Spinal cord (tissue), 10 donors: ENCODE measurements at places on chromosomes 5 and 9.

DNA sequence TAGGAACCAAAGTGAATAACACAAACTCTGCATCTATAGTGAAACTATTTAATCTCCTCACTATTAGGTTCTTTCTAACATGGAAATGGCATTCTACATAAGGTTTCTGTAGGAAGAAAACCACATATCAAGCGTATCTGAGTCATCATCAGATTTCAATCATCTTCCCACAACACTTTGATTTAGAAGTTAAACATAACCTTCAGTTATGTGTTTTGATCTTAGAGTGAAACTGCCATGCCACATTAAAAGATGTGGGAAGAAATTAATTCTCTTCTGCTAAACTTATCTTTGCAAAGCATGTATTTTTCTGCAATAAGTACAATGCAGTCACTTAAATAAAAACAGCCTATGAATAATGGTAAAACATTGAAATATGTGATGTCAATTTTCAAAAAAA lies 55.0 kb downstream of the MEF2C start:
- DNase-seq, result no peak

GRCh38 chr5:79464278-79464677 lies 49.7 kb downstream of the HOMER1 start:
- DNase-seq, result no peak

DNA sequence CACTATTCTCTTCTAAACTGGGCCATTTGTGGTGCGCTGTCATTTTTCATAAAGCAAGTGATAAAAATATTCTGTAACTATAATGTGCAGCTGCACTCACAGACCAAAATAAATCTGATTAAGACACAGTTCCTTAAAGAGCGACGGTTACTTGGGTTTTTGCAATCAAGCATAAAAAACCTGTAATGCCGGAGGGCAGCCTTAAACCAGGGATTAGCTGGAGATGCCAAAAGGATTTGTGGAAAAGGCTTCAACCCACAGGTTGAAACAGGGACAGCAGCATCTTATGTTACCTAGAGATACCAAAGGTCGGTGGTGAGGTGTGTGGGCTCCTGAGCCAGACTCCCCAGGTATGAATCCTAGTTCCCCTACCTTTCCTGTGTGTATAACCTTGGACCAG lies 49.3 kb downstream of the CTNND2 start:
- DNase-seq, result no peak

DNA sequence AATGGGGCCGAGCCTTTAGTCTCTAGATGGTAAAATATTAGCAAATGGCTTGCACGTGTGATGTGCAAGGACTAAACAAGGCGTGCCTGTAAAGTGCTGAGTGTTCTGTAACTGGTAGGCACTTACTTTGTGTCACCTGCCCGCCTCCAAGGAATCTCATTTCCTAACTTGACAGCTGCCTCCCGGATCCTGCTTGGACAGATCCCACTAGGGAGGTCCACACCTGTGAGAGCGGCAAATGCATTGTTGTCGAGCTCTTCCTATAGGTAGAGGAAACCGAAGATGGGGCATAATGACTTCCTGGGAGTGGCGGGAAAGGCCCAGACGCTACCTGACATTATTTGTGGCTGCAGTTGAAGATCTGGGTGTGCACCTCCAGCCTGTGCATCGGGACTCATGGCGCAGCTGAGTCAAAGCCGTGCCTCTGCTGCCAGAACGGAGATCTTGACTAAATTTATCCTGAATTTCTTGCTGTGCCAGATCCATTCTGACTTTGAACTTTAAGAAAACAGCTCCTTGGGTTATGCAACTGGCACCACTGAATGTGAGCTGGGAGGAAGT lies 79.8 kb downstream of the TENT4A start:
- no peak for DNase-seq

DNA sequence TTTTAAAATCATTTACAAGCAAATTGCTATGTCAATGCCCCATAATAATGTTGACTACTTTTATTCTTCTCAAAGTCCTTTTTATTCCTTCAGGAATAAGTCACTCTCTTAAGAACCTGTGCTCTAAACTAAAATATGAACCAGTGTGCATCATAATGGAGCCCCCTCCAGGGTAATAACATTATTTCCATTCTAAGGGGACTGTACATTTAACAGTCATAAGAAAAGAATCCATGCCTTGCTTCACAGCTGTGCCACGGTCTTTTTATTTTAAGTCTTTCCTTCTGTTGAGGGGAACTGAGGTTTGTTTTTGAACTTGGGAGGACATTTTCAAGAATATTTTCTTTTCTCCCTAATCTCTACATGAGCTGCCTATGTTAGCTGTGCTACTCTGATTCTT lies 297.6 kb downstream of the MAN2A1 start:
- DNase-seq, result no peak

GRCh38 chr9:130424595-130425454 lies 19.9 kb upstream of the ASS1 start:
- DNase-seq, result no peak

DNA sequence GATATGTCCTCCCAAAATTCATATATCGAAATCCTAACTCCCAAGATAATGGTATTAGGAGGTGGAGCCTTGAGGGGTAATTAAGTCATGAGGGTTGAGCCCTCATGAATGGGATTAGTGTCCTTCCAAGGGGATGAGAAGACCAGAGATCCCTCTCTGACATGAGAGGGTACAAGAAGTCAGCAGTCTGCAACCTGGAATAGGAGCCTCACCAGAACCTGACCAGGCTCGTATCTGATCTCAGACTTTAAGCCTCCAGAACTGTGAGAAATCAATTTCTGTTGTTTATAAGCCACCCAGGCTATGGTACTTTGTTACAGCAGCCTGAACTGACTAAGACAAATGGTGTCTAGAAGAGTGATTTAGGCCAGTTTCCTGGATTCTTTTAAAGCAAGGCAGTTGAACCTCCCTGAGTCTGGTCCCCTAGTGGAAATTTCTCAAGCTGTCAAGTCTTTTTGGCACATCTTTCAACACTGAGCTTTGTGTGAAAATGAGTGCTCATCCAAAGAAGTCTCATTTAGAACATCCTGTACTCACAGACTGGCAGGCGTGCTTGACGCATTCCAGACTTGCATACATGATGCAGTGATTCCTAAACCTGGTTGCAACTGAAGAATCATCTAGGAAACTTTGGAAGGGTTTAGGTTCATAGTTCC lies 254.8 kb upstream of the PPP1R2B start:
- no peak for DNase-seq

- peak; percentile 58 for DNase-seq
Observed at GRCh38 chr5:135881819-135882218, 13.8 kb downstream of the IL9 start.

- no peak for DNase-seq
Observed at GRCh38 chr5:166716856-166717492, 1574.5 kb upstream of the WWC1 start.

GRCh38 chr5:53882006-53882675 lies 321.7 kb downstream of the NDUFS4 start:
- no peak for DNase-seq

DNA sequence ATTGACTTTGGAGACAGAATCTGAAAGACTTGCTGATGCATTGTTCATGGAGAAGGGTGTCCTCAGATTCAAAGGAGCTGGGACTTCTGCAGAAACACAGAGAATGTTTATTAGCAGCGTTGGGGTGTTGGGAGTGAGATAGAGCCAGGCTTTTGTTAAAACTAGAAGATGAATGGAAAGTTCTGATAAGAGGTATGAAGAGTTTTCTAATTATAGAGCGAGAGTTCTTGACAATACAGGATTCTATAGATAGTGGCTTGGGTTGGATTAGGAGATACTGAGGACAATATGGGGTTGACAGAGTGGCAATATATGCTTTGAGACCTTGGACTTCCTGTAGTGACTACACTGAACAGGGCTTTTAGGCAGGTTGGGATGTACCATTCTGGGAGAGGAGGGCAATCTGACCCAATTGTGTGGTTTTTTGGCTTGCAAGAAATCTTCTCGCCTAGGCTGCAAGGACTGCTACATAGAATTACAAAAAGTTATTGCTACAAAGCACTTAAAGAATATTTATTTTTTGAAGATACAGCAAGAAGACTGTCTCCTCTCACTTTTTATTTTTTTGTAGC lies 83.1 kb downstream of the FER start:
- no peak for DNase-seq

- peak; percentile 80 for DNase-seq
Observed at GRCh38 chr5:112475747-112476365, 56.8 kb upstream of the EPB41L4A start.

DNA sequence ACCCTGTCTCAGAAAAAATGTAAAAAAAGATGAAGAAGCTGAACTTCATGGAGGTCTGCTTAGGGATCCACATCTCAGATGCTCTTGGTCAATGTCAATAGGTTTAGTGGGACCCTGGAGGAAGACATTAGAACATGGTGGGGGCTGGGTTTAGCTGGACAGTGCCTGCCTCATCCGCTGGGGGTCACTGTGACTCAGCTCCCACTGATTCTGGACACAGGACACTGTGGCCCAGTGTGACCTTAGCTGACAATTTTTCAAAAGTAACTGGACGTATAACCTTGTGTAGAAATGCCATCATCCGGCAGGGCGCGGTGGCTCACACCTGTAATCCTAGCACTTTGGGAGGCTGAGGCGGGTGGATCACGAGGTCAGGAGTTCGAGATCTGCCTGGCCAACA lies 7.3 kb upstream of the HNRNPAB start:
- no peak for DNase-seq

DNA sequence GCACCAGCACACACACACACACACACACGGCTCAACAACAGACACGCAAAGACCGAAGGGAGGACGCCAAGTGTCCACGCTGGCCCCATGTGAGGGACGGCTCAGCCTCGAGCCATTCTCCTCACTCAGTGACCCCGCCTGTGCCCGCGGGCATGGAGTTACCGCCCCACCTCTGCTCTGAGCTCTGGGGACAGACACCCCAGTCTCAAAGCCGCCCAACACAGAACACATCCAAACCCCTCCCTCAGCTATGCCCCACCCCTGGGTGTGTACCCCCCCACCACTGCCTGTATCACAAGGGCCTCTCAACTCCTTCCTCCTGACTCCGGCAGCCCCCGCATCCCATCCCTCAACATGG lies 81.2 kb downstream of the CAMSAP1 start:
- no peak for DNase-seq

DNA sequence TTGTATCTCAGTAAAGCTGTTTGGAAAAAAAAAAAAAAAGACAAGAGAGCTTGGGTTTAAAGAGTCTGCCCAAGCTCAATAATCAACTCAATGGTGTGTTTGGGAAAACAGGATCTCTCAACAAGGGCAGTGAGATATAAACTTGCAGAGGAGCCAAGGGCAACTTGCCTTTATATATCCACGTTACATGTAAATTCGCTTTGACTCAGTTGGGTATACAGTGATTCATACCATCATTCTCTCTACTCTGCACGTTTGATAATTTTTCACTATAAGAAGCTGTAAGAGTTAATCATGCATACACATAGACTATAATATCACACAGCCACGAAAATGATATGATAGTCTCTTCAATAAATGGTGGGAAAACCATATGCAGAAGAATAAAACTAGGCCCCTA lies 24.9 kb downstream of the ADAM19 start:
- no peak for DNase-seq

GRCh38 chr5:42514754-42515153 lies 91.5 kb downstream of the GHR start:
- DNase-seq, result no peak

GRCh38 chr5:1026700-1027621 lies 18.4 kb downstream of the NKD2 start:
- DNase-seq, result no peak

- DNase-seq, result no peak
Observed at GRCh38 chr5:146600376-146600775, 84.4 kb upstream of the GPR151 start.

DNA sequence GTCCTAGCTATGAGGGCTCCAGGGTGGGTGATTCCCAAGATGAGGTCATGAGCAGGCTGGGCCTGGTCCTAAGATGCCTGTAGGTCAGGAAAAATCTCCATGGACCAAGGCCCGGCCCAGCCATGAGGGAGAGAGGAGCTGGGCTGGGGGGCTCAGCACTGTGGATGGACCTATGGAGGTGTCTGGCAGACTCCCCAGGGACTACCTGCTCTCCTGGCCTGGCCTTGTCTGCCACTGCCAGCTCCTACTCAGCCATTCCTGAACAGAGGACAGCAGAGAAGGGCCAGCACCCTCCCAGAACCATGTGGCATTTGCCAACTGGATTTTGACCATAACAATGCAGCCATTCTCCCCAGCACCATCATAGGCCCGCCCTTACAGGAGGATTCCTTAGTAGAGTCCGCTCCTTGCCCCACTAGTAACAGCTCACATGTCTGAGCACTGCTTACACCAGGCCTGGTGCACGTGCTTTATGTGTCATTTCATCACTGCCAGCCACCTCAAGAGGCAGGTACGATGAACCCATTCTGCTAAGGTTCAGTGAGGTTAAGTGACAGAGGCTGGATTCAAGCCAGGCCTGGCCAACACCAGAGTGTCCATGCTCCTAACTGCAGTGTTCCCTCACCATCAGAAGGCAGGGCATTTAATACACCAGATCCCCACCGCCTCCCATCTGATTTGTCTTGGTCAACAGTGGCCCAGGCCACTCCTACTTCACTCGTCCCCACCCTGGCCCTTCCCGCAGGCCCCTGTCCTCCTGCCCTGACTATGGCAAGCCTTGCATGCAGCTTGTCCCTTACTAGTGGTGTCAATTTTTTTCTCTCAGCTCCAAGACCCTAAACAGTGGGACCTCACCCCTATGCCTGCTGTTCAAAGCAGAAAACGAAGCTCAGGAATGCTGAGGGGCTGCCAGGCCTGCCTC lies 669 bp downstream of the IL13 start:
- no peak for DNase-seq

GRCh38 chr5:150945947-150946346 lies 41.2 kb upstream of the ZNF300 start:
- no peak for DNase-seq

- DNase-seq, result no peak
Observed at GRCh38 chr5:122977319-122977718, 59.2 kb downstream of the PPIC start.

DNA sequence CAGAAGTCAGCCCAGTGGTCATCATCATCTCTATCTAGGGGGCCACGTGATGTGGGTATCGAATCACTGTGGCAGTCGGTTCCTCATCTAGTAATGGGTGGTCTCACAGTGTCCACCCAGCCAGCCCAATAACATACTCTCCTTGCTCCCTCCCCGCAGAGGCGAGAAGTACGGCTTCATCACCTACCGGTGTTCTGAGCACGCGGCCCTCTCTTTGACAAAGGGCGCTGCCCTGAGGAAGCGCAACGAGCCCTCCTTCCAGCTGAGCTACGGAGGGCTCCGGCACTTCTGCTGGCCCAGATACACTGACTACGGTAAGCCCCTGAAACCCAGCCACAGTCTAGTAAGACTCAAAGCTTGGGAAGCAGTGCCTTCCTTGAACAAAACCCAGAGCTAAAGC lies 99.0 kb downstream of the PDE6A start:
- no peak for DNase-seq

GRCh38 chr9:95620722-95621121 lies 104.0 kb upstream of the PTCH1 start:
- DNase-seq, result no peak

- DNase-seq, result no peak
Observed at GRCh38 chr5:176719113-176719739, 71.9 kb downstream of the TSPAN17 start.

DNA sequence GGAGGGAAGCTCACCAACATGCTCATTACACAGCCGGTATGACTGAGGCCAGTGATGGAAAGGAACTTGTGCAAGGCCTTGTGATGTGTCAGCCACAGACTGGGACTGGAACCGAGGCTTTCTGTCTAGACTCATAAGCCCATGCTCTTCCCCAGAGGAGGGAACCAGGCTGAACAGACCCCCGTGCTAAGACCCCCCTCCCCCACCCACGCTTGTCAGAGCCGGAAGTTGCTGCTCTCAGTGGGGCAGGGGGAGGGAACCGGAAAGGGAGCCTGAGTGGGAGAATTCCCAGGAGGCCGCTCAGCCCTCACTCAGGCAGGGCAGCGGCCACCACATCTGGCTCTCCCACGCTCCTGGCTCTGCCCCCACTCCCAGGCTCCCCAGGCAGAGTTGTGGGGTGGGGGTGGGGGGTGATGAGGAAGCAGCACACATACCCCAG lies 4.1 kb upstream of the PDGFRB start:
- no peak for DNase-seq
